Activated T-helper 1 cell treated with anti-CD3 and anti-CD28 coated beads, Interleukin-2, amount 50 U/mL, for 16 hours (primary cell): ENCODE measurements at places on chromosomes 5 and 9.

- no peak for DNase-seq
These were observed 40.1 kb downstream of the MLLT3 start for GRCh38 chr9:20582150-20582549.

DNA sequence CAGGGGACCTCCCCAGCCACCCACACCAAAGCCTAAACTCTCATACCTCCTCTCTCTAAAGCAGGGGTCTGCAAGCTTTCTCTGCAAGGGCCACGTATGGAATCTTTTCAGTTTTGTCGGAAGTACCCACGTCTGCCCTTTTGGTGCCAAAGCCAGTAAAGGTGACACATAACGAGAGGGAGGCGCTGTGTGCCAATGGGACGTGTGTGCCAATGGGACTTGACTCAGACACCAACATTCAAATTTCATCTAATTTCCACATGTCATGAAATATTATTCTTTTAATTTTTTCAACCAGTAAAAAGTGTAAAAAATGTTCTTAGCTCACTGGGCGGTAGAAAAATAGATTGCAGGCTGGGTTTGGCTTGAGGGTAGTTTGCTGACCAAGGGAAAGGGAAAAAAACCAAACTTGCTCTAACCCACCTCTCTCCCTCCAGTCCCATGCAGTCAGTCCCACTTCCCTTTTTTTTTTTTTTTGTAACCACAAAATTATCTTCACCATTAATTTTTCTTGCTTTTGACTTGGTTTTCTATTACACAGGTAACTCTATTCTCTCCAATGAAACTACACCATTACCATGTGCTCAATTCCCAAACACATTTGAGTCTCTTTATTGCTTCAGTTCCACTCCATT is 25.5 kb downstream of the OR2V1 start:
- no peak for DNase-seq

DNA sequence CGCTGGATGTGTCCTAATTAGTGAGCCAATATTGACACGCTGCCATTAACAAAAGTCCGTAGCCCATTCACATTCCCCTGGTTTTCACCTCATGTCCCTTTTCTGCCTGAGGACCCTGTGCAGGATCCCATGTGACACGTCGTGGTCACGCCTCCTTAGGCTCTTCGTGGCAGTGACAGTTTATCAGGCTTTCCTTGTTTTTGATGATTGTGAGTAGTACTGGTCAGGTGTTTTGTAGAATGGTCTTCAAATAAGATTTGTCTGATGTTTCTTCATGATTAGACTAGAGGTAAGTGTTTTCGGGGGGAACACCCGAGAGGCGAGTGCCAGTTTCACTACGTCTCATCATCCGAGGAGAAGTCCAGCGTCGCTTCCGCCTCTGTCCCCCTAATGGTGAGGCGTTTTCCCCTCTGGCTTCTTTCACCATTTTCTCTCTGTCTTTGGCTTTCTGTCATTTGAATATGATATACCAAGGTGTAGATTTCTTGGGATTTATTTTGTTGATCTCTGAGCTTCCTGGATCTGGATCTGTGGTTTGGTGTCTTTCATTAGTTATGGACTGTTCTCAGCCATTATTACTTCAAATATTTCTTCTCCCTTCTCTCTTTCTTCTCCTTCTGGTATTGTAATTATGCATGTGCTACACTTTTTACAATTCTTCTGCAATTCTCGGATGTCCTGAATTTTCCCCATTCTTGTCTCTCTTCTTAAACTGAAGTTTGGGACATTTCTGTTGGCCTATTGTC is 57.3 kb downstream of the TRIP13 start:
- DNase-seq: no peak

GRCh38 chr9:75851917-75852316 is 38.6 kb upstream of the PCSK5 start:
- no peak for DNase-seq

- no peak for DNase-seq
These were observed 576.5 kb downstream of the TLE1 start for GRCh38 chr9:81112627-81113452.

DNA sequence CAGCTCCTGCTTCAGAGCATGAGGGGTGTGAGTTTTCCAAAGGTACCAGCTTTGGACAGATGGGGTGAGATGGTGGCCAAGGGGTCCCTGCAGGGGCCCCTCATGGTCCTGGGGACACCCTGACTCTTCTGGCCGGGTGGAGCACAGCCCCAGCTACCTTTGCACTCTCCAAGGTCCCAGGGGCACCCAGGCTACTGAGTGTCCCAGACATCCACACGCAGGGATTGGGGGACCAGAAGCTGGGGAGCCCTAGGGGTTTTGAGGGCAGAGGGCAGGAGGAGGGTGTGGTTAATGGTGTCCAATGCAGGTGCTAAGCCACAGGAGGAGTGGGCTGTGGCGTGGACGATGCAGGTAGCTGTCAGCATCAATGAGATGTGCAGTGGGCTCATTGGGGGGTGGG is 16.0 kb upstream of the CLPTM1L start:
- no peak for DNase-seq

- no peak for DNase-seq
These were observed 14.0 kb downstream of the CCDC187 start for GRCh38 chr9:136289651-136290507.

DNA sequence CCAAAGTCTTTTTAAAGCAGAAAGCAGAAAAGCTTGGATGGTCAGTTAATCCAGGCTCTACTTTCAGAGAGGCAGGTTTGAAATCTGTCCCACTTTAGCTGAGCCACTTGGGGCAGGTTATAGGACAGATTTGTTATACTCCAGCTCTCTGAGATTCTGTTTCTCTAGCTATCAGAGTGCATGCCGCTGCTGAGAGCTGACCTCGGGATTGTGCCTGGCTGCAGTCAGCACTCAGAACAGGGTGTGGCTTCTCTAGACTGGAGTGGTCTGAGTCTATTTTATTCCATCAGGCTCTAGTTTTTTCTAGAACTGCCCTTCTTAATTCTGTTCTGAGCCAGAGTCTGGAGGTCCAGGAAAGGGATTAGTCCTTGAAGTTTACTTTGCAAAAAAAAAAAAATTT is 67.7 kb downstream of the NDFIP1 start:
- no peak for DNase-seq

- DNase-seq: no peak
These were observed 94.4 kb upstream of the FSTL4 start for GRCh38 chr5:133706506-133707430.

- DNase-seq: no peak
These were observed 29.4 kb downstream of the PNPLA7 start for GRCh38 chr9:137520614-137521404.

- no peak for DNase-seq
These were observed 40.1 kb downstream of the MACIR start for GRCh38 chr5:103298607-103299188.

- DNase-seq: no peak
These were observed 222.8 kb downstream of the NR2F1-AS1 start for GRCh38 chr5:93358176-93358575.

DNA sequence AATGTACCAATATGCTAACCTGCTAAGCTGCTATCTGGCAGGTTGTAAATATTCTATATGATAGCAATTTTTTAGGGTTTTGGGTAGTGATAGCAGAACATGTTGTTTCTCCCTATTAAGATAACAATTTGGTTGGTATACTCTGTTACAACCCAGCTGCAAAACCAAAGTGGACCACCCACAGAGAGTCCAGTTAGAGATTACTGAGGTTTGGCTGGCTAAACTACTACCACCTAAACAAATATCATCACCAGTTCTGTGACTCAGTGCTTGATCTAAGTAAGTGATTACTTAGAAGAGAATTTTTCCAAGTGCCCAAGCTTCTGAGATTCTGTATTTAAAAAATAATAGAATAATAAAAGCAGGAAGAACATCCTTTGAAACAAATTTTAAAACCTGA is 72.3 kb downstream of the XRCC4 start:
- no peak for DNase-seq

DNA sequence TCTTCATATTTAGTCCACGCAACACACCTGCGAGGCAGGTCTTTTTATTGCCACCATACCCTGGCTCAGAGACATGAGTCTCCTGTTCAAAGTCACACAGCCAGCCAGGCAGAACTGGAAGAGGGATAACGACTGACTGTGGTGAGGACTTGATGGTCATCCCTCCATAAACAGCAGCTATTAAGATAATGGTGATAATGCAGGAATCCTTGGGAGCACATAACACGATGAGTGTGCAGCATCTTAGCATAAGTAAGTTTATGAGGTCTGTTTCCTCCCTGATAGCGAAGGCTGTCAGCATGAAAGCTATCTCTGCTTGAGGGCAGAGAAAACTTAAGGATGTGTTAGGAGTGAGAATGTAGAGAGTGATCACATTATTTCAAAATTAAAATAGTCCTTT is 30.9 kb downstream of the KCTD16 start:
- no peak for DNase-seq

DNA sequence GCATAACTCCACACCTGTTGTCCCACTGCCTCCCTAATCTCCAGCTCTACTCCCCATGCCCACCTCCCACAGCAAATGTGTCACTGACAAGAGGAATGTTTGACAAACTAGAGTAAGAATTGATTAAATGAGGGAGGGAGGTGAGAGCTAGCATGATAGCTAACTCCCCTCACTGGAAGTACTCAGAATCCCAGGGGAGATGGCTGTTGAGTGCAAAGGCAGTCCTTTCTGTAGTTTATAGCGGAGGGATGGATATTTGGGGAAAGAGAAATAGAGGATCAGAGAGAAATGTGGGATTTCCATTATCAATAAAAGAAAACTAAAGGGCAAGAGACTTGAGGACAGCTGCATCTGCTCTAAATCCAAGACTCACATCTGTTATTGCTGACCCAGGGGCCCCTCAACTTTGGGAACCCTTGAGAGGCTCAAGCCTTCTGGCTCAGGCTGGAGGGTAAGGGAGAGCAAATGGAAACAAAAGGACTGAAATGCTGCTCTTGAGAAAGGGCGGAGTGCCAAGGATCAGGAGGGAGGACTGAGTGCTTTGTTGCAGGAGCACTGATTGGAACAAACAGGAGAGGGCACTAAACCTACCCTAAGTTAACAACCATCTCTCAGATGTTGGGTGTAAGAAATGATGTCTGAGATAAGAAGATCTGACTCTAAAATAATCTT is 372.1 kb downstream of the NTRK2 start:
- DNase-seq: no peak

DNA sequence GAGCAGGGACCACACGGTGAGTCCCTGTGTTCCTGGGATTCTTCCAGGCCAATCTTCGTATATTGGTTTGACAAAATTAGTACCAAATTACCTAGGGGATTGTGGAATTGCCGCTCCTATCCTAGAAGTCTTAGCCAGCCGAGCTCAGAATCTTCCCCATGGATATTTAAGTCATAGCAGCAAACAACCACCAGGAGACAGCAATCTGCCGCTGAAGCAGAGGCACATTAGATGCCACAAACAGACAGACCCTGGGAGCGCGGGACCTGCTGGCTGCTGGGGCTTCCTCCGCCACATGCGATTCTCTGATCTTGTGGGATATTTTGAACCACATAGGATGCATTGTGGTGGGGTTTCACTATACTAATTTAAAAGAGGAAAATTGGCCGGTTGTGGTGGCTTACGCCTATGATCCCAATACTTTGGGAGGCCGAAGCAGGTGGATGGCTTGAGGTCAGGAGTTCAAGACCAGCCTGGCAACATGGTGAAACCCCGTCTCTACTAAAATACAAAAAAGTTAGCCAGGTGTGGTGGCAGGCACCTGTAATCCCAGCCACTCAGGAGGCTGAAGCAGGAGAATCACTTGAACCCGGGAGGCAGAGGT is 31.7 kb upstream of the ZBTB43 start:
- DNase-seq: no peak
